Temporal lobe (tissue), 4 donors: ENCODE measurements at places on chromosomes 4 and X. TPM values are rescaled to one million over a fixed set of nuclear protein-coding genes. Genes with fewer than 3 reads are reported as not detected.

MXD4 gene
- 17.0 TPM for total RNA-seq

NXF2B gene
- total RNA-seq, result not detected

RNF128 gene
- 0.98 TPM for total RNA-seq

CT45A10 gene
- total RNA-seq, result not detected

RPL36A gene
- total RNA-seq, result 391 TPM

LRAT gene
- under 0.01 TPM for total RNA-seq

ETDB gene
- not detected for total RNA-seq

CXCL9 gene
- not detected for total RNA-seq

NXF2 gene
- total RNA-seq, result not detected

NUP54 gene
- total RNA-seq, result 81.1 TPM
